ENCODE measurements at places on chromosomes 16 and 17. TPM values are rescaled to one million over a fixed set of nuclear protein-coding genes. Genes with fewer than 3 reads are reported as not detected.

DNA sequence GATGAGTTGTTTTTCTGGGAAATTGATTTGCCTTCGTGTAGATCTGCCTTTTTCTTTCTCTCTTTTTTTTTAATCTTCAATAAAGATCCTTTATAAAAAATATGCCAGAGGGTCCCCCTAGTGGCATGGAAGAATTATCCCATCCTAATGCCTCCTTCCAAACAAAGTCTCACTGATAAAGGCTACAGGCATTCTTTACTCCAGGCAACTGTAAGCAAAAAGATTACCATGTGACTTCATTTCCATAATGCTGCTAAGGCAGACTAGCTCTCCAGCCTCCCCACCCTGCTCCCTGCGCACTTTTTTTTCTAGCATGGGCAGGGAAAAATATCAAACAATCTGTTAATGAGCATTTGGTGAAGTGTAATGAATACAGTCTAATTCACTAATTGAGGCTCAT lies 220.2 kb upstream of the CDH8 start:
- no peak for DNase-seq

- DNase-seq, result no peak
These were observed 106.8 kb downstream of the CCDC182 start for GRCh38 chr17:57638284-57638683.

MMD gene
- total RNA-seq, result 40.6 TPM

GRCh38 chr17:55770196-55770870 lies 19.5 kb downstream of the PCTP start:
- no peak for DNase-seq

DNA sequence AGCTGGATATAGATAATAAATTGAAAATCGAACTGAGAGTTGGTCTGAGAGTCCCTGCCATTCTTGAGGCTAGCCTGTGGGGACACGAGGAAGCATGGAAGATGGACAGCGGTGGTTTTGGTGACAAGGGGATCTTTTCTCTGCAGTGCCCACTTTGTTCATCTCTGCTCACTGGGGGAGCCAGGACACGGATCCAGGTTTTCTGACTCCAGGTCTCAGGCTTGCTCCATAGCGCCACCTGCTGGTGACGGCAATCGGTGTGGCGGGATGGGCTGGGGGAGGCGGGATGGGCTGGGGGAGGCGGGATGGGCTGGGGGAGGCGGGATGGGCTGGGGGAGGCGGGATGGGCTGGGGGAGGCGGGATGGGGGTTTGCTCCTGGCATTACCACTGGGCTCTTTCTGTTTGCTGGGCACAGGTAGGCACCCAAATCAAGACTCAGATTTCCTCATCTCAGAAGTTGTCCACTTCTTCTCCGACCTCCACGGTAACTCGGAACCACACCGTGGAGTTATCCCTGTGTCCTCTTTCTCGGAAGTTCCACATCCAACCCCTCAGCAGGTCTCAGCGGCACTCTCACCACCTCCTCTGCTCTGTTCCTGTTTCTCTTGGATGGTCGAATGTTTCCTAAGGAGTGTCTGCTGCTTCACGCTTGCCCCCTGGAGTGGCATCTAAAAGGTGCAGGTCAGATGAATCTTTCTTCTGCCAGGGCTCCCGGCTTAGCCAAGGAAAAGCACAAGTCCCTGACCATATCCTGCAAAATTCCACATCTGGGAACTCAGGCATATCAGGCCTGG lies 142.4 kb downstream of the CYLD start:
- DNase-seq, result peak; percentile 44

MPV17L gene
- total RNA-seq, result not detected

CNGB1 gene
- not detected for total RNA-seq

- DNase-seq, result no peak
These were observed 29.1 kb downstream of the SEC14L5 start for GRCh38 chr16:4987250-4987579.

- peak; percentile 73 for DNase-seq
These were observed 8.8 kb downstream of the ZG16B start for GRCh38 chr16:2838928-2839327.

KRTAP16-1 gene
- total RNA-seq, result not detected

USP43 gene
- total RNA-seq, result 0.48 TPM

GLTPD2 gene
- total RNA-seq, result not detected

- DNase-seq, result no peak
These were observed 27.9 kb downstream of the SLFN12 start for GRCh38 chr17:35404360-35404759.

CENPN gene
- total RNA-seq, result 47.0 TPM

DNA sequence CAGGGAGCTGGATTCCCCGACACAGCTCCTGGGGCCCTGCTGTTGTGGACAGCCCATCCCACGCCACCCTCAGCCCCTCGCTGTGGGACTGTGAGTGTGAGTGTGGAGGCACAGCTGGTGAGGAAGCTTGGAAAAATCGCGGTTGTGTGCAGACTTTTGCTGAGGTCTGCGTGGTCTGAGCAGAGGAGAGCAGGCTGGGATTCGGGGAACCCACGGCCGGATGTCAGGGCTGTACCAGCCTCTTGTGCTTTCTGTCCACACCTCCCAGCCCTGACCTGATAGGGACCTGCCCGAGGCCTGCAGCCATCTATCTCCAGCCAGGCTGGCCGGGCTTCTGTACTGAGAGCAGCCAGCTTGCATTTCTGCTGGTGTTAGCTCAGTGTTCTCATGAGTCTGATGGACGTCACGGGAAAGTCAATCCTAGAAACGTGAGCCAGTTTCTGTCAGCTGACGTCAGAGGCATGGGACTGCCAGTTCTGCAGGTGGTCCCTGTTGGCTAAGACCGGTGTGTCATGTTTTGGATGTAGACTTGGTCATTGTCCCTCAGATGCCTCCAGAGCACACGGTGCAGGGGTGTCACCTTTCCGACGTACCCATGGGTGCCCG lies 72.8 kb upstream of the ZNF750 start:
- DNase-seq, result no peak

DNA sequence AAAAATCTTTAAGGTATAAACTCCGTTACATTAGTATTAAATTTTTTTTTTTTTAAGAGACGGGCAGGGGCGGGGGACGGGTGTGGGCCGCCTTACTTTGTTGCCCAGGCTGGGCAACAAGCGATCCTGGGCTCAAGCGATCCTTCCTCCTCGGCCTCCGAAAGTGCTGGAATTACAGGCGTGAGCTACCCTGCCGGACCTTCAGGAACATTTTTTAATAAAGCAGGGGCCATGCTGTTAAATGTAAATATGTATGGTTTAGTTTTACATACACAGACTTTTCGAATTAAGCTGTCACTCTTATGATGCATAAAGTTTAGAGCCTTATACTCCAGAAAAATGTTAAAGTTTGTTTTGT lies 2.4 kb downstream of the PPM1D start:
- DNase-seq, result no peak

DNA sequence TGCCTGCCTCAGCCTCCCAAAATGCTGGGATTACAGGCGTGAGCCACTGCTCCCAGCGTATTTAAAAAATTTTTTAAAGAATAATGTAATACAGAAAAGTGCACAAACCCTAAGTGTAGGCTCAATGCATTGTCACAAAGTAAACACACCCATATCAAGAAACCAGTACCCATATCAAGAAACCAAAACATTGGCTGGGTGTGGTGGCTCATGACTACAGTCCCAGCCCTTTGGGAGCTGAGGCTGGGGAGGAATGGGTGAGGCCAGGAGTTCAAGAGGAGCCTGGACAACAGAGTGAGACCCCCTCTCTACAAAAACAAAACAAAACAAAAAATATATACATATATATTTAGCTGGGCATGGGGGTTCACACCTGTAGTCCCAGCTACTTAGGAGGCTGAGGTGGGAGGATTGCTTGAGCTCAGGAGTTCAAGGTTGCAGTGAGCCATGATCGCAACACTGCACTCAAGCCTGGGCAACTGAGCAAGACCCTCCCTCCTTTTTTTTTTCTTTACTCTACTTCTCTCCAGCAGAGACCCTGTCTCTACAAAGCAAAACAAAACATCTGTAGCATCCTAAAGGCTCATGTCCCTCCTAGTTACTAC lies 9.3 kb upstream of the PRR14 start:
- no peak for DNase-seq

SPPL2C gene
- not detected for total RNA-seq

DNA sequence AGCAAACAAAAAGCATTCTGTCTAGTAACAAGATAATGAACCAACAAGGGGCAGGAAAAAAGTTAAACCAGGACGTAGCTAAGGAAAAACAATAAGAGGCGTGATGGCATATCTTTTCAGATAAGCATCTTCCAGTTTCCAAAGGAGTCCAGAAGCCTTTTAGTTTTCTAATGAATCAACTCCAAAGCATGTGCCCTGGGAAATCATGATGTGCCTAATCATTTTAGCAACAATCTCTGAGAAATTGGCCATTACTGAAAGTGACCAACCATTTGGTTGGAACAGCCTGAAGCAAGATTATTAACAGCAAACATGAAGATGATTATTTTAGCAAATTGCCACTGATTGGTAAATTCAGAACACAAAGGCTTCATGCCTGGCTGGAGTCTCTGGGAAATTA lies 440.9 kb upstream of the MAF start:
- no peak for DNase-seq

TPSAB1 gene
- not detected for total RNA-seq

GRCh38 chr17:61862105-61862574 lies 1.2 kb downstream of the BRIP1 start:
- DNase-seq, result no peak

- DNase-seq, result no peak
These were observed 98.8 kb downstream of the IRX5 start for GRCh38 chr16:55029509-55029908.

- DNase-seq, result peak; percentile 61
These were observed 4.5 kb downstream of the CCR7 start for GRCh38 chr17:40560592-40561293.

DNA sequence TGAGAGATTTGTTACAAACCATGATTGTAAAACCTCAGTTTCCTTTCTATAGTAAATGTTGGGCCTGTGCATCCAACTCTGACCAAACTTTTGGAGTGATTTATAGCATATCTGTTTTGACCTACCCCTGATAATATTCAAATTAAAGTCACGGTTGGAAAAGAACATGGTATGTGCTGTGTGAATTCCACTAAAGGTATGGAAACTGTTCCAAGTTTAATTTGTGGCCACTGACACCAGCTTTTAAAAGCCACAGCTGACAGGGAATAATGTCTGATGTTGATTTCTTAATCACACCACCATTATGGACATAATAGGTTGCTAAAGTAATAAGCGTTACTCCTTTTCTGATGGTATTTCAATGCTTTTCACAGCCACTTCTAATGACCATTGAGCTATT lies 1215.9 kb downstream of the CDH8 start:
- DNase-seq, result no peak

RHBDF1 gene
- not detected for total RNA-seq

DNA sequence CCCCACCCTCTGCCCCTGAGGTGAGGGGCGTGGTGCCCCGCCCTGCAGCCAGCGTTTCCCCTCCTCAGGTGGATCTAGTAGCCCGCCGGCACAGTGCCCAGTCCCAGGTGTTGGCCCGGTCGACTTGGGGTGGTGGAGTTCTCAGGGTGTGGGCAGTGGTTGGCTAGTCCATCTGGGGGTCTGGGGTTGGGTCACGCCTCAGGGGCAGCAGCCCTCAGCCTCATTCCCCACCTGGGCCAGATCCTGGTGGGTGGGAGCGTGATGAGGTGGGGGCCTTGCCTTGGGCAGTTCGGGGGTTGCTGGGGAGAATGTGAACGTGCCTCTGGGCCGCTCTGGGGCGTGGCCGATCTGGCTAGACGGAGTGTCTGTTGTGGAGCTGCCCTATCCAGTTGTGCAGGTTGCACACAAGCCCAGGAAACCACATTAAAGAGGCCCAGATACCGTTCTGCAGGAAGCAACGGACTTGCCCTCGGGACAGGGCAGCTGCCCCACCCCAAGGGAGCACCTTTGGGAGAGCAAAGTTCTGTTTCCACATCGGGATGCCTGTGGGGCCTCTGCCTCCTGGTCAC lies 32.0 kb downstream of the GSE1 start:
- DNase-seq, result no peak

DNA sequence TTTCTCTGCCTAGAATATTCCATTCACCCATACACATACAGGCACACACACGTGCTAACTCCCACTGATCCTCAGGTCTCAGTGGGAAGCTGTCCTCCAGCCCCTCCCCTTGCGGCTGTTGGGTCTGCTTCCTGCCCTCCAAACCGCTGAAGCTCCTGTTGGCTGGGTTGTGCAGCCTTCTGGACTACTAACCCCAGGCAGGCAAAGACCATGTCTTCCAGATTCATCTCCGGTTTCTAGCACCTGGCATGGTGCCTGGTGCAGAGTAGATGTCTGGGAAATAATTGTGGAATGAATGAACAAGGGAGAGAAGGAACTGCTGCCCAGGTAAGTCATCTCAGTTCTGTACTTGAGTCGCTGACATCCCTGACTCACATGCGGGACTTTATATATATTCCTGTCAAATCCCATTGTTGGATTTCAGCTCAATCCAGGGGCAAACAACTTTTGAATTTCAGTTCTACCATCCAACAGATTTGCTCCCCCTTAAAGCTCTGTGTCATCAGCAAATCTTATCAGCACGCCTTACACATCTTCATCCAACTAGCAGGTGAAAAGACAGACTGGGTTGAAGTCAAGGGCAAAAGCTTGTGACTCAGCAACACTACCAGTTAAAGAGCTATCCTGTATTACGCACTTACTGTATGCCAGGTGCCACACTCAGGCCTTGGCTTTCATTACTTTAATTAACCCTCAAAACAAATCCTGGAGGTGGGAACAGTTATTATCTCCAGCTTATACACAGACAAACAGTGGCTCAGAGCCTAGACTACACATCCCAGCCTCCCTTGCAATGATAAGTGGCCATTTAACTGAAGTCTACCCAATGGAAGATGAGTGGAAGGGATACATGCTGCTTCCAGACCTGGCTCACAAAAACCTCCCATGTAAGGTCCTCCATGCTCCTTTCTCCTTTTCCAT lies 51.1 kb downstream of the SRCIN1 start:
- no peak for DNase-seq

DNA sequence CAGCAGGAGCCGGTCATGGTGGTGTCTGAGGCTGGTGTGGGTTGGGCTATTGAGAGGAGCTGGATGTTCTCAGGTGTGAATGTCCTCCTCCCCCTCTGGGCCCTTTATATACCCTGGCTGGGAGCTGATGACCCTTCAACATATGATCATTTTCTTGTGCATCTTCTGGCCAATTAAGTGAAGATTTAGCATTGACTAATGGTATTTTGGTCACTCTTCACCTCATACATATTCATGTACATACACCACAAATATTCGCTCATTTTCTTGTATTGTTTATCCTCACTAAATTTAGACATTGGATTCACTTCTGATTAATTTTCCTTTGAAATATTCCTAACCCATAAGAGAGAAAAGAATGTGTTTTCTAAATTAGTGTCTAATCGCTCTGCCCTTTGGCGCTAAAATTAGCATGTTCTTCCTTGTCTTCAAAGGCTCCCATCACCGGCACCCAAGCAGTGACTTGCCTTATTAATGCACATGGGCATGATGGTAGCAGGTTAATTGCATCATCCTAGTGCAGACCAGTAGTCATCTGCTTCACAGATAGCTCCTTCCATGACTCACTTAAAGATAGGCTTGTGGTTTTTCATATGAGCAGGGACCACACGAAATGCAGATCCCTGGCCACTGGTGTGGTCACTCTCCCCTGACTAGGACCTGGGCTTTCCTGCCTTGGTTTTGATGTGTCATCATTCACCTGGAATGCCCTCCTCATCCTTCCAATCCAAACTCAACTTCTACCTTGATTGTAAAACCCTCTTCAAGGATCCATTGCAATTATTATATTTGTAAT lies at the start of gene KRTAP2-4:
TSS of gene KRTAP2-4 (minus strand) at position 51 of the 796 bp plus-strand sequence. CDS start at position 17, 34 bp downstream.
- DNase-seq, result no peak

- no peak for DNase-seq
These were observed 19.2 kb upstream of the MTSS2 start for GRCh38 chr16:70705056-70705455.

COX6A2 gene
- total RNA-seq, result not detected

GRCh38 chr16:22184615-22184968 lies 21.5 kb upstream of the EEF2K start:
- DNase-seq, result no peak

MEFV gene
- 0.39 TPM for total RNA-seq

- no peak for DNase-seq
These were observed 53.0 kb upstream of the MNT start for GRCh38 chr17:2453866-2454265.

Measured in activated naive CD8-positive, alpha-beta T cell treated with anti-CD3 and anti-CD28 coated beads, Interleukin-2, amount 10 ng/mL, durations not matched to agents 7 days and 5 days (primary cell).